SK-N-SH (cell line): ENCODE measurements at places on chromosomes 1 and 21. TPM values are rescaled to one million over a fixed set of nuclear protein-coding genes. Genes with fewer than 3 reads are reported as not detected.

Gene NTNG1
- polyA plus RNA-seq = 0.03 and 0.13 TPM in 2 replicates

Gene CBR1
- 125 and 136 TPM in 2 replicates for polyA plus RNA-seq

Gene PPFIA4
- polyA plus RNA-seq = 4.4 and 5.5 TPM in 2 replicates

Gene COL16A1
- polyA plus RNA-seq = 9.0 and 10.4 TPM in 2 replicates

Gene WNT4
- polyA plus RNA-seq = 0.03 and 0.08 TPM in 2 replicates

Gene TCEA3
- 1.1 and 1.2 TPM in 2 replicates for polyA plus RNA-seq

Gene PLA2G2F
- not detected in 2 replicates for polyA plus RNA-seq

Gene DYNLT4
- 0.37 and 0.61 TPM in 2 replicates for polyA plus RNA-seq

Gene OLIG2
- not detected in 2 replicates for polyA plus RNA-seq

Gene SMPDL3B
- polyA plus RNA-seq = 0.67 and 0.95 TPM in 2 replicates
